ENCODE measurements at places on chromosomes 6 and 20.

DNA sequence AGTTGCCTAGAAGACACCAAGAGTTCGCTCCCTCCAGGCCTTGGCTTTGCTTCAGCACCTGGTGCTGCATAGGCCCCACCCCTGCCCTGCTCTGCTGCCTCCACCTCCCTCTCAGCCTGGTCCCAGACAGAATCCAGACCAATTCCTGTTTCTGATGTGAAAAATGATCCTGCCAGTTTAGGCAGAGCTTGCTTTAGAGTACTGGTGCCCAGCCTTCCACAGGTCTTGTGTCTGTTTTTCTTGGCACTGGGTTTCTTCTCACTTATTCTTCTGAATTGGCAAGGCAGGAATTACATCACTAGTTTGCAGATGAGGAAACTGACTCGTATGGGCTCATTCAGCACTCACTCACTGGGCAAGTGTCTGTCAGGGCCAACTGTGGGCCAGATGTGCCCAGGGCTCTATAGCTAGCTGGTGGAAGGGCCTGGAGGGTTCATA is 53.0 kb downstream of the HLA-A start:
- DNase-seq = no peak

- no peak for DNase-seq
Observed at GRCh38 chr20:6421321-6422248, 298.8 kb upstream of the FERMT1 start.

GRCh38 chr20:23189341-23189740 is 103.2 kb upstream of the CD93 start:
- no peak for DNase-seq

DNA sequence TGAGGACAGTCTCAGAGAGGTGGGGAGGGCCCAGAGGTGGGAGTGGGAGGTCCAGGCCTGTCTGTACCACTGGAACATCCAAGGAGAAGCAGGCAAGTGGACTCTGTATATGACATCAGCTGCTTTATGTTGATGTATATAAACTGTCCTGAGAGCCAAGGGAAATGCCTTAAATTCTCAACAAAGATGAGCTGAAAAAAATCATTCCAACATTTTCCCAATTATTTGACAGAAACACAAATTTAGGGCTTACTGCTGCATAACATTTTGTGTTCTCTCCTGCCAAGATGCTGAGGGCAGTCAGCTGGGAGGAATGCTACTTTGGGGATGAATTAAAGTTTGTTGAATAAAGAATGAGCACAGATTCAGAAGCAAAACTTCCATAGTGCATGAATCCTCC is 52.8 kb downstream of the FOXC1 start:
- DNase-seq = no peak

- no peak for DNase-seq
Observed at GRCh38 chr20:3392756-3393155, 14.7 kb downstream of the DNAAF9 start.

DNA sequence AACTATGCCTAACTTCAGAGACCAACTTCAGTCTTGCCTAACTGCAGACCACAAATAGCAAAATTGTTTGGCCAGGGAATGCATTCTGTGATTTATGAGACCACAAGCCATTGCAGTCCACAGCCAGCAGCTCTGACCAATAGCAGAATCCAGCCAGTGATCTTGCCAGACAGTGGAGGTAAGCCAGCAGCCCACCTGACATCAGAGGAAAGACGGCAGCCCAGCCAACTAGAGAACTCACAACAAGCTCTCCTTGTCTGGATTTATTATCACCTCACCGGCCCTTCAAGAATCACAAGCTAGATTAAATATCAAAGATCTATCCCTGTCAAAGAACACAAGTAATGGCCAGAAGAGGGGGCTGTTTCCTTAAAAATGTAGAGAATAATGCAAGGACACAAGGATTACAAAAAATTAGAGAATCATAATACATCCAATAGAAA is 66.5 kb upstream of the SLC35F1 start:
- DNase-seq = no peak

GRCh38 chr6:151488226-151488625 is 5.6 kb upstream of the CCDC170 start:
- no peak for DNase-seq

DNA sequence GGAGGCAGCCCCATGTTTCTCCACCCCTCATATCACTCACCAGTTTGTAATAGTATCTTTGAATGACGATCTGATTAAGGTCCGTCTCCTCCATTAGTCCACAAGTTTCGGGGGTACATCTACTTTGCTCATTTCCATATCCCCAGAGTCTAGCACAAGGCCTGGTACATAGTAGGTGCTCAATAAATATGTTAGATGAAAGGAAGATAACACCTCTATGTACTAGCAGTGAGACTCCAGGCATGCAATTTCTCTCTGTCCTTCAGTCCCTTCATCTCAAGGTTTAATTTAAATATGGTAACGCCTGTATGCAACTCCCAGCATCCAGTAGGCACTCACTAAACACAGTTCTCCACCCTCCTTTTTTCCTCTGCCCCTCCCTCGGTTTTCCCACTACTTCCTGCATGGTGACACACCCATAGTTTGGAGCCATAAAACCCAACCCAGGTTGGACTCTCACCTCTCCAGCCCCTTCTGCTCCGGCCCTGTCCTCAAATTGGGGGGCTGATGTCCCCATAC is 461 bp upstream of the HNF4A start:
- DNase-seq = no peak

DNA sequence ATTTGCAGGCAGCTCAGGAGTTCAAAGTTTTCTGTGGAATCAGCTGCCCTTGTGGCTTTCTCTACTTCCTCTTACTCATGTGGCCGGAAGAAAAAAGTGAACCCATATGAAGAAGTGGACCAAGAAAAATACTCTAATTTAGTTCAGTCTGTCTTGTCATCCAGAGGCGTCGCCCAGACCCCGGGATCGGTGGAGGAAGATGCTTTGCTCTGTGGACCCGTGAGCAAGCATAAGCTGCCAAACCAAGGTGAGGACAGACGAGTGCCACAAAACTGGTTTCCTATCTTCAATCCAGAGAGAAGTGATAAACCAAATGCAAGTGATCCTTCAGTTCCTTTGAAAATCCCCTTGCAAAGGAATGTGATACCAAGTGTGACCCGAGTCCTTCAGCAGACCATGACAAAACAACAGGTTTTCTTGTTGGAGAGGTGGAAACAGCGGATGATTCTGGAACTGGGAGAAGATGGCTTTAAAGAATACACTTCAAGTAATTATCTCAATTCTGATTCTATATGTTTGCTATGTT is 1.1 kb downstream of the MGME1 start:
- no peak for DNase-seq

DNA sequence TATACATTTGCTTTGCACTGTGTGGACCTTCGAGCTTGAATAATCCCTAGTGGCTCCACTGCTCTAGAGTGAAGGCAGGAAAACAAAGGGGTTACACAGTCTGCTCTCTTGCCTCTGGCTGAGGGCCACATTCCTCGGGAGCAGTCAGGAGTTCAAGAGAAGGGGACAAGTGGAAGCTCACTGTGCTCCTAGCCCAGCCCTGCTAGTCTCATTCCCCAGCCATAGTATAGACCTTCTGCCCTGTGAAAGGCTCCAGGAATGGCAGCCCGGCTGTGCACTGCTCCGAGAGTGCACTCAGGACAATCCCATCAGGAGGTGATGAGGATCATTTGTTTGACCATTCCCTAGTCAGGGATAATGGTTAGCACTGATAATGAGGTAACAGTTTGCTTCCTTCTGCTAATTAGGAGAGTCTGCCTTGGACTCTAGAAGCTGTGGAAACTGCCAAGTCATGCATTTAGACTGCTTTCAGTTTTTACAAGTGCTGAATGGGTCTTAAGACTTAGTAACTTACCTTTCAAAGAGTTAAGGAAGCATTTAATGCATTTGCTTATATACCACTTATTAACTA is 8.5 kb downstream of the IYD start:
- DNase-seq = no peak

GRCh38 chr6:136528477-136528876 is 21.7 kb downstream of the MAP7 start:
- DNase-seq = no peak

- no peak for DNase-seq
Observed at GRCh38 chr20:63294536-63294900, 1.5 kb downstream of the COL20A1 start.

DNA sequence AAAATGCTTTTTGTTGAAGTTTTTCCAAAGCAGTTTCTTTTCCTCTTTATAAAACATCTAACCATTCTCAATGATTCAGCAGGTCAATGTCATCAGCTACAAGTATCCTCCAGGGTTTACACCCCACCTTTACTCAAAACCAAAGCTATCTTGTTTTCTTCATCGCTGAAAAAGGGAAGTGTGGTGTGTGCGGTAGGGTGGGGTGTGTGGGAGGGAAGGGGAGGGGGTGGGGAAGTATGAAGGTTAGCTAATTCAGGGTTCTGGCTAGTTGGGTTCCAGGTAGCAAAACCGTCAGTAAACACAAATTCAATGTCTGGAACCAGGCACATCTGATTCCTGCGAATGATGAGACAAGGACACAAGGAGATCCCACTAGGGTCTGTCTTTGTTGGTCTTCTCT is 189.6 kb downstream of the GJA10 start:
- peak; percentile 37 for DNase-seq

DNA sequence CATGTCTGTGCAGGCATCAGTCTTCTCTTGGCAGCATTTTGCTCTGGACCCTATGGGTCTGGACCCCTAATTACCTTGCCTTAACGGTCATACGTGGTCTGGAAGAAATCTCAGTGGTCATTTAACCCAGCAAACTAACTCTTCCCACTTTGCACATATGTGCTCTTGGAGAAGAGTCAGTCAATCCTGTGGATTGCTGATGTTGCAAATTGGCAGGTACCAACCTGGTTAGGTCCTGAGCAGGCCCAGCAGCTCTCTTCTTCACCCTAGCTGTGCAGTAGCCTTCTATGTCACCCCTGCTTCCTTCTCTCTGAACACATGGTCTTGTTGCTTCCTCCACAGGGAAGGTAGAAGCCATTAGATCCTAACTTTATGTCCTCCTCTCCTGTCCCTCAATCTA is 1.6 kb downstream of the CEP43 start:
- no peak for DNase-seq

- DNase-seq = no peak
Observed at GRCh38 chr6:17042422-17043147, 59.3 kb upstream of the STMND1 start.

DNA sequence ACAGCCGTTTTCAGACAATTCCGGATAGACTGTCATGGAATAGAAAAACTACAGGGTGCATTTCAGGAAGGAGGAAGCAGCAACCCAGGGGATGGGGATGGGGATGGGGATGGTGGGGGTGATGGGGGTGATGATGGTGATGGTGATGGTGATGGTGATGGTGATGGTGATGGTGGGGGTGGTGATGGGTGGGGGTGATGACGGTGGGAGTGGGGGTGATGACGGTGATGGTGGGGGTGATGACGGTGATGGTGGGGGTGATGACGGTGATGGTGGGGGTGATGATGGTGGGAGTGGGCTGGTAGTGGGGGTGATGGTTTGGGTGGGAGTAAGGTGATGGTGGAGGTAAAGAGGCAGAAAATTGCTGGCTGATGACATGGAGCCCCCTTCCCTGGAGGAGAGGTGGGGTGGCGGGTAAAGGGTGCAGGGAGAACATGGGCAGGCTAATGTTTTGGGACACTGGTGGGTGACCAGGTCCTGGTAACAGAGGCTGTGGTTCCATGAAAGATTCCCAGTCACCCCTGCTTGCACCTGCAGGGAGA is 17.5 kb downstream of the LAMA5 start:
- no peak for DNase-seq

GRCh38 chr6:13831615-13832014 is 17.3 kb upstream of the MCUR1 start:
- DNase-seq = no peak

- peak; percentile 9 for DNase-seq
Observed at GRCh38 chr6:36245572-36246061, 24.2 kb upstream of the PNPLA1 start.

DNA sequence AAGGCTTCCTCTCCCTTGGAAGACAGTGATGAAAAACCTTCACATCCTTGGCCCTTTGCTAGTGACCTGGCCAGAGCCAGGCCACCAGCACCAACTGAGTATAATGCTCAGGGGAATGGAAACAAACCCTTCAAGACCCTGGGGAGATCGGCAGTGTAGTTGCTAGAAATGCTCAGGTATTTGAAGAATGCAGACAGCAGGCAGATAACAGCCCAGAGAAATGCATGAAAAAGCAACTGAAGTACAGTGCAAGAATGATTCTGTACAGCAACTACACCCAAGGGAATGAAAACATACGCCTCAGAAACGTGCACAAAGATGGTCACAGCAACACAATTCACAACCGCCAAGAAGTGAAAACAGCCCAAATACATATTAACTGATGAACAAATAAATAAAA is 41.1 kb downstream of the PPP1R3G start:
- no peak for DNase-seq

DNA sequence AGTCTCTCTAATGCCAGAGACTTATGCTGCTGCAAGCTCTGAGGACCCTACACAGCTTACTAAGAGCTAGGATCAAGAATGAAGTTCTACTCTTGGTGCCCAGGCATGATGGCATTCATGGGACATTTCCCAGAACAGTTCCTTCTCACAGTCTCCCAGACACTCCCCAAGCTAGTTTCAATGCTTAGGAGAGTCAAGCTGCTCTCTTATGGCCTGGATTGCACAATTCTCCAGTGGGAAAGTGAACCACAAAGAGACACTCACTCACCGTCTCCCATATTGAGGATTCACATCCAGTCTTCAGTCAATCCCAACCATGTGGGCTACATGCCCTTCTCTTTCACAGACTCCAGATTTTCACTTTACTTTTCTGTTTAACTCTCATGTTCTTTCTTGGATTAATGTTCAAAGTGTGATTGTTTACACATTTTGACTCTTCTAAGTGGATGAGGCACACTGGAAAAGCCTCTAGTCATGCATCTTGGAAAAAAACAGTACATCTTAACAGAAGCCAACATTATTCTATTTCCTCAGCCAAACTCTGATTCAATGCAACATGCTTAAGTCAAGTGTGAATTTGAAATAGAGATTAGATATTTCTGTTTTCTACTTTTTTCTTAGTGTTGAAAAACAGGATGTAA is 447.8 kb upstream of the BTBD3 start:
- DNase-seq = no peak

GRCh38 chr20:40851051-40851450 is 162.0 kb upstream of the MAFB start:
- no peak for DNase-seq

GRCh38 chr6:62371453-62372210 is 85.6 kb upstream of the KHDRBS2 start:
- no peak for DNase-seq

DNA sequence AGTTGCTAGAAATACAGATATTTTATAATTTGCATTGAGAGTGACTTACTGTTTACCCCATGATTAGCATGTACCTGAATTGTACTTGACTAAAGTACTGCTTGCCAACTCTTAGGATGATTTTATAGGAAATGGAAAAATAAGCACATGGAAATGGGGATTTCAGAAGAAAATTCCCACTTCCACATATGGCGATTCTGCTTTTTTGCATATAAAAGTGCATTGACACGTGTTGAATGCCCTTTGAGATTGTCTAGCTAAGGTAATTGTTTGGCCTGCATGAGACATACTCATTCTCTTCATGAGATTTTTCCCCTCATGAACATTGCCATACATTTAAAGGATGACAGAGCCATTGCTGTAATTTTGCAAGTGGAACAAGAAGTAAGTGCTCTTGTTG is 10.1 kb downstream of the TAB2 start:
- no peak for DNase-seq
